ENCODE measurements at places on chromosomes 2 and 18.
A peak's percentile ranks its signal among the peaks of the same experiment; 100 is the strongest.

DNA sequence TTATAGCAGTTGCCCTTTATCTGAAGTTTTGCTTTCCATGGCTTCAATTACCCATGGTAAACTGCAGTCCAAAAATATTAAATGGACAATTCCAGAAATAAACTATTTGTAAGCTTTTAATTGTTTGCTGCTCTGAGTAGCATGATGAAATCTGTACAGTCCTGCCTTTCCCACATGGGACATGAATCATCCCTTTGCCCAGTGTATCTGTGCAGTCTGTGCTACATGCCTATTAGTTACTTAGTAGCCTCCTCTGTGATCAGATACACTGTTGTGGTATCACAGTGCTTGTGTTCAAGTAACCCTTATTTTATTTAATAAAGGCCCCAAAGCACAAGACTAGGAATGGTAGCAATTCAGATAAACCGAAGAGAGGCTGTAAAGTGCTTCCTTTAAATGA lies 810.6 kb upstream of the PIK3C3 start:
- DNase-seq: no peak

- peak; percentile 63 for DNase-seq
These were observed 213.6 kb downstream of the TNS1 start for GRCh38 chr2:217789003-217789735.

DNA sequence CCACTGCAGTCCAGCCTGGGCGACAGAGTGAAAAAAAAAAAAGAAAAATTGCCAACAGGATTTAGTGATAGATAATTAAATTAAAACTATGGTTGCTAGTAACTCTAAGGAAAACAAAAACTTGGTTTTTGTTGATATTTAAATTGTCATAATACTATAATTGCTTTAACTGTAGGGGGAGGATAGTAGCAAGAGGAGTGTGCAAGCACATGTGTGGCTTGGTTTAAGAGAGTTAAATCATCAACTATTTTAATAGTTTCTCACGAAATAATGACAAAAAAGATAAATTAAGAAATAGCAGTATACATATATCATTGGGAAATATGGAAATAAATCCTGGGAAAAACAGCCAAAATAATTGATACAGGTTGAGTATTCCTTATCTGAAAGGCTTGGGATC lies 27.4 kb upstream of the RAPGEF4 start:
- no peak for DNase-seq

DNA sequence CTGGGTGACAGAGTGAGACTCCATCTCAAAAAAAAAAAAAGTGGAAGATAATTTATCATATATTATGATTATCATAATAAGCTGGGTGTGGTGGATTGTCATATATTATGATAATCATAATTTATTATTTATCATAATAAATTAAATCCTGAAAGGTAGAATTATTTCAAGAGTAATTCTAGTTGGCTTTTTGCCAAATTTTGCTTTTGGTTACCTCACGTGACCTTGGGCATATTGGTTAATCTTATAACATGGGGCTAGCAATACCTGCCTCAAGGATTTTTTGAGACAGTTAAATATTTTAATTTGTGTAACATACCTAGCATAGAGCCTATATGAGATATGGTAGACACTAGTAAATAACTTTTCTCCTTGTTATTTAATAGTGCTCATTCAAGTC lies 111.3 kb upstream of the TTC27 start:
- no peak for DNase-seq

- no peak for DNase-seq
These were observed 1582.3 kb upstream of the TMEFF2 start for GRCh38 chr2:193776988-193777387.

- no peak for DNase-seq
These were observed 3.4 kb downstream of the REL start for GRCh38 chr2:60884800-60885199.

DNA sequence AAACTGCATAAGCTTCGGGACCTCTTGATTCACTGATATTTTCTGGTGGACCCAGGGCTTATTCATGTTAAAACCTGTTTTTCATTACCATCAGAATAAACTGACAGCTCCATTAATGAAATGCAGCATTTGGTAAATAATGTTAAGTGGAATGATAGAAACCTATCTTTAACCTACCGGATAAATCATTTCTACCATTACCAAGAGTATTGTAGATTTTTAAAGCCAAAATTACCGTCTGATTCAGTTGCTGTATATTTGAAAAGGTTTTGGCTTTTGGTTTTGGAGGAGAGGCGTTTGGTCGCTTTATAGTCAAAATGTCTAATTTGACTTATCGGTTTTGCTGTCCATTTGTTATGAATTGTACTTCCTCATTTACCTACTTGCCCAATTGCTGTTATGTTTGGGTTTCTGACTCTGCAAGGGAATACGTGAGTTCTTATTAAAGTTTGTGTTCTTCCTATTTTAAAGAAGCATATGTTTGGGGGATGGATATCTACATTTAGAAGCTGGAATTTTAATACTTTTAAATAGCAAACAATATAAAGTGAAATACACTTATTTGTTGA lies 1.0 kb upstream of the CUL3 start:
- no peak for DNase-seq

DNA sequence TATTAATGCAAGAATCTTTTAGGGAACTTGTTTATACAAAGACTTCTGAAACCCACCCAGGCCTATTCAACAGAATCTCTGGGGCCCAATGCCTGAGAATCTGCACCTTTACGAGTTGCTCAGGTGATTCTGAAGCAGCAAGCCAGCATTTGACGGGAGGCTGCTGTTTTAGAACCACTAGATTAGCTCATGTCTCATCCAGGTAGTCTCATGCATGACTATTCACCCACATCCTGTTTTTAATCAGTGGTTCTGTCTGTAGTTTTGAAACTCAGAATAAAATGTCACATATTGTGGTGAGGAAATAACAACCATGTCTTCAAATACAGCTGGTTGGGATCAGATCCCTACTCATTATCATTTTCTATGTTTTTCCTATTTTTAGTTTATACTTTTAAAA lies 39.5 kb downstream of the CYTIP start:
- peak; percentile 79 for DNase-seq

DNA sequence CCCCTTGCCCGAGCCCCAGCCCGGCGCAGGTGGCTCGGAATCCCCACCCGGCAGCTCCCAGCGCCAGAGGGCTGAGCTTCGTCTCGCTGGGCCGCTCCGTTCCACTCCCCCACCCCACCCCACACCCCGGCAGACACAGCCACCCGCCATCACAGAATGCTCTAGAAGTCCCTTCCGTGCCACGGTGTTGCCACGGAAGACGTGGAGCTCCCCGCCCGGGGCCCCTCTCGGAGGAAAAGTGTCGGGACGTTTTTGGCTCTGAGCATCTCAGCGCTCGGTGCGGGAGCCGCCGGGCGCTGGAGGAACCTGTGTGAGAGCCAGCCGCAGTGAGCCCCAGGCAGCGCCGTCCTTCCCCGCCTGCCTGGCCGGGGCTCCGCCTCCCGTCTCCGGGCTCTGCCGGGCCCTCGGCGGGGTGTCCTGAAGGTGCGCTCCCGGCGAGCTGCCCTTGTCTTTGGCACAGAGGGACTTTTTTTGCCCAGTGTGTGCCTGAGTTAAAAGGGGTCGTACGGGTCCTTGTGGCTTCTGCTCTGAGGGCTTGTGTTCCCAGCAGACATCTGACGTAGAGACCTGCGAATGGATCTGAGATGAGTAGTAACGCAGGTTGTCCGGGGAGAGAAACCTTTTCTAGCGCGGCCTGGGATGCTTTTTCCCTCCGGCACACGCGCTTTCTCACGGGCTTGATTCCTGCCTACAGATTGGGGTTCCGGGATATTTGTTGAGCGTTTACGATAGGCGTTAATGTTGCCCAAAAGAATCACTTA lies 1.8 kb downstream of the ZCCHC2 start:
- peak; percentile 73 for DNase-seq

DNA sequence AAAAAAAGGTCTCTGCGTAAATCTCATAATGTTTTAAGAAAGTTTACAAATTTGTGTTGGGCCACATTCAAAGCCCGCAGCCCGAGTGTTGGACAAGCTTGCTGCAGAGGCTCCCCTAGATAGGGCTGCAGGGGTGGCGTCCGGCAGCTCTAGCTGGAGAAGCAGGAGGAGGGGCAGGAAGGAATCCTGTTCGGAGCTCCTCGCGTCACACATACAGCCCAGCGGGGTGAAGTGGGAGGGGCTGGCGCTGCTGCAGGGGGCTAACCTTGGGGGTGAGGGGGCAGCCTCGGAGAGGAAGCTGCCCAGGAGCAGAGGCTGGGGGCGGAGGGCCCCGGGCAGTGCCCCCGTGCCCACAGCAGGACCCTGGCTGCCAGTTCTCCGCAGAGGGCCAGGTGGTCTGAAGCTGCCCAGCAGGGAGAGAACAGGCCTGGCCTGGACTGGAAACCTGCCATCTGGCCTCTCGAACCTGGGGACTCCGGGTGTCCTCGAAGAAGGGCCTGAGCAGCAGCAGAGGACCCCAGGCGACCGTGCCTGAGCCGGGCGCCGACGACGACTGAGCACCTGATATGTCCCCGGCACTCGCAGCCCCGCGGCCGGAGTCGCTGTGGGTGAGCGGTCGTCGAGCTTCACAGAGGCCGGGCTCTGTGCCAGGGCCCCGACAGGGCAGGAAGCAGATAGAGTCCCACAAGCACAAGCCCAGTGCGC lies 2.6 kb upstream of the GPR35 start:
- peak; percentile 65 for DNase-seq

DNA sequence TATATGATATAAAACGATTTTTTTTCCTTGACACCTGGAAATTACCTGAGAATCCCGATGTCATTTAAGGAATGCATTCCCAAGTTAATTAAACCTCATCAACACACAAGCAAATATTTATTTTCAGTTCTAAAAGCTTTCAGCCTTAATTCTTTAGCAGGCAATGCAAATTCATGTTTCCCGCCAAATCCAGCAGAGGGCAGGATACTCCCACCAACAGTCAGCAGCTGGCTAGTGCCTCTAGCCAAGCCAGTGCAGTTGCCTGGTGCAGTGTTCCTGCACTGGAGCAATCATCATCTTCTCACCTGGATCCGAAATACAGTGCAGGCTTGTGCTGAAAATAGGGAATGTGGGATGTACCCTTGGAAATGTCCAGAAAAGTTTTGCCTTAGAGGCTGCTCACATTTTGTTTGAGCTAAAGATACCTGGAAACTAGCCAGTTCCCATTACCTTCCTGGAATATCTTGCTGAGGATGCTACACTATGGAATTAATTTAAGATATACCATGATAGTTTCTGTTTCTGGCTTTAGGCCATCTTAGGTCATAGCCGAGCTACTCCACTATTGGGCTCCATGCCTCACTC lies 48.4 kb upstream of the CYTIP start:
- peak; percentile 65 for DNase-seq

DNA sequence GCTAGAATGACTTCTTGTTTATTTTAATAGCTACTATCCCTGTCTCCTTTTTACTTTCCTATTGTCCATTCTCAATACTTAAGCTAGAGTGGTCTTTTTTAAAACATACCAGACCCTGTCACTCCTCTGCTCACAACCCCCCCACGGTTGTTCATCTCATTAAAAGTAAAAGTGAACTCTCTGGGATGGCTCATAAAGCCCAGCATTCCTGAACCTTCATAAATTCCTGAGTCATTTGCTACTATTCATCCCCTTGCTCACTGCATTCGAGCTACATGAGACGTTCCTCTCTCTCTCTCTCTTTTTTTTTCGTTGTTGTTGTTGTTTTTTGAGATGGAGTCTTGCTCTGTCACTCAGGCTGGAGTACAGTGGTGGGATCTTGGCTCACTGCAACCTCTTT lies 148.7 kb upstream of the DSEL start:
- DNase-seq: no peak

- no peak for DNase-seq
These were observed 286.4 kb upstream of the PARD3B start for GRCh38 chr2:204258890-204259289.

GRCh38 chr18:63736876-63737275 lies 34.1 kb downstream of the SERPINB11 start:
- DNase-seq: no peak

GRCh38 chr18:79846936-79847557 lies 49.3 kb downstream of the KCNG2 start:
- no peak for DNase-seq

DNA sequence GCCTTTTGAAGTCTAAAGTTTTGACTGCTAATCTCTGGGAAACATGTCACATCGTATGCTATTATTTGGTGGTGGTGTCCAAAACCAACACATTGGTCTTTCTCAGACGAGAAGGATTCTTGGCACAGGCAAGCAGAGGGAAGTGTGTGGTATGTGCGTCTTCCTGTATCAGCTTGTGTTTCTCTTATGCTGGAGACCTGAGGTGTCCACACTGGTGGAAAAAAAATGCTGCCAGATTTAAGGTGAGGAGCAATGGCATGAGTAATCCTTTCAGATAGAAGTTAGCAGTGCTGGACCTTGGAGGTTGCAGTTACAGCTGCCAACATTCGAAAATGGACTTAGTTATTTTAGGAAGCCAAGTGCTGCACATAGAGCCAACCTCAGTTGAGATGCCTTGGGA lies 11.7 kb upstream of the FHL2 start:
- DNase-seq: no peak

- no peak for DNase-seq
These were observed 71.3 kb downstream of the FMNL2 start for GRCh38 chr2:152406119-152406835.

DNA sequence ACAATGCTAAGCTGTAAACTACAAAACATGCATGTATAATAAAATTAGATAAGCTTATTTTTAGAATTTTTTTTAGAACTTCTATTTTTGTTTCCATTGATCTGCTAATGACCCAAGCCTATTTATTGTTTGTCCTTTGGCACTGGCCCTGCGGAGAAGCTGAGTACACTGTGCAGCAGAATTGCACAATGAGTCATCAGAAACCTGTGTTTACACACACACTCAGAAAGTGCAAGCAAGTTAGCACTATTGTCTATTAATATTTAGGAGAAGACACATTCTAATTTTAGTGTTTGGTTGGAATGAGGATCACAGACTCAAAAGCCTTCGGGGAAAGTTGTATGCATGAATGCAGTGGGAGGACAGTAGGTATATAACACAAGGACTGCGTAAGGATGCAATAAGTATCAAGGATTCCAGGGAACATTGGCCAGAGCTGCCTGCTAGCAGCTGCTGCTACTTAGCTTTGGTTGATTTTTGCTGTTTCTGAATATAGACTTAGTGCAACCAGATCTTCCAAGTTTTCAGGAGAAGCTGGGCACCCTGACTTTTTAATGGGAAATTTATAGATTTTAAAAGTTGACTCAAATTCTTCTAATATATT lies 128.2 kb downstream of the KCNH7 start:
- no peak for DNase-seq

DNA sequence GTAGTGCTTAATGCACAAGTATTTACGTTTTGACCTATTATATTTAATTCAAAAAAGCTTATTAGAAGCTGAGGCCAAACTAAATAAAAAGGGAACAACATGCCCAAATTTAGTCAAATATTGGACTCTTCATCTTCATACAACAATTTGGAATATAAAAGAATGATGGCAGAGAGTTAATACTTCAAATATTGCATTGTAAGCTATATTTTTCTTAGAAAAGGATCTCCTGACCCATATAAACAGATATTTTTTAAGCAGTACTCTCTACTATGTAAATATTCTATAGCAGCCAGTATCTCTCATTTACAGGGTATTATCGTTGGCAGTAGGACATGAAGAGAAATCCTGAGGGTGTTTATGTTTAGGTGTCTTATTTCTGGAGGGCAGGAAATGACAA lies 531.2 kb downstream of the NYAP2 start:
- no peak for DNase-seq

GRCh38 chr2:42918041-42918440 lies 125.7 kb upstream of the HAAO start:
- no peak for DNase-seq
